GM13977 (cell line): ENCODE measurements at places on chromosomes 16 and 17.

GRCh38 chr17:44211281-44212265 is 7.9 kb downstream of the UBTF start:
- no peak for DNase-seq

GRCh38 chr16:11051879-11052808 is 107.8 kb downstream of the CLEC16A start:
- DNase-seq: peak; percentile 70

- no peak for DNase-seq
These were observed 64.7 kb downstream of the SOX9 start for GRCh38 chr17:72185564-72185963.

DNA sequence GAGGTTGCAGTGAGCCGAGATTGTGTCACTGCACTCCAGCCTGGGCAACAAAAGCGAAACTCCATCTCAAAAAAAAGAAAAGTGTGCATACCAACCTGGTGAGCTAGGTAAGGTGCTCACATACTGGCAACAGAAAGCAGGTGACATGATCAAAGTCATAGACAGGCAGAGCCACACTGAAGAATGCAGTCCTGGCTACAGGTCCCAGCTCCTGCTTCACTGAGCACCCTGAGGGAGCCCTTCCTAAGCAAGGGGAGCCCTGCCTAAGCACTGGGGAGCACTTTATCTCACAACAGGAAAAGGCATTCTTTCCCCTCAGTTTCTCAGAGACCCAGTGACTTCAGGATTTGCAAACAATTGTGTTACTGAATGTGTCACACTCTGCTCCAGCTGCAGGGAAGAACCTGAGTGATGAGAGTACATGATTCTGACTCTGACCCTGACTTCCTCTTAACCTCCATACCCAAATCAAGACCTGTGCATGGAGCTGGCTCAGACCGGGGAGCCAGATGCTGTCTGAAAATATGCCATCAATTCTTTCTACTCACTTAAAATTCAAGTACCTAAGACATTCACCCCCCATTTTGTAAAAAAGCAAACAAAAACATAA is 40.5 kb downstream of the ANKRD11 start:
- no peak for DNase-seq

GRCh38 chr16:75203096-75203495 is 3.9 kb downstream of the CTRB2 start:
- no peak for DNase-seq

GRCh38 chr17:80214878-80215210 is 5.3 kb downstream of the SGSH start:
- no peak for DNase-seq

- DNase-seq: no peak
These were observed 48.2 kb upstream of the FOXJ1 start for GRCh38 chr17:76189247-76189646.

GRCh38 chr16:3830625-3831254 is 49.8 kb downstream of the CREBBP start:
- no peak for DNase-seq

GRCh38 chr17:15247891-15248529 is 17.1 kb downstream of the PMP22 start:
- DNase-seq: no peak

DNA sequence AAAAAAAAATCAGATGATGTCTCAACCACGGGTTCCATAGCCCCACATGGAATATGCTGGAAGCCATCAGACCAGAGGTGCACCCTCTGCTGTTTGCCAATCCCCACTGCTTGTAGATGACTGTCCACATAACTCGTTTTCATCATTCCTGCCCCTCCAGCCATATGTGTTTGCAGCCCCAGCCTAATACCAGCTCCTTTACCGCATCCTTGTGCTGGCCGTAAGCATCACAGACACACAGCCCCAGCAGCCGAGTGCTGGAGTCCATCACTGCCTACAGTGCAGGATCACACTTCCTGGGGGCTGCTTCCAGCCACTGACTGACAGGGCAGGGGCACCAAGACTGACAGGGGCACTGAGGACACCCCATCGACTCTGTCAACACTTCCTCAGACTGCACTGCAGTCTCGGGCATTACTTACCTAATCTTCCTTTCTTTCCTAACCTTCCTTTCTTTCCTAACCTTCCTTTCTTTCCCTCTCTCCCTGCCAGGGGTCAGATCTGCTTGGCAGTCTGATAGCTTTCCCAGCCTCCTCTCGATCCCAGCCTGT is 5.0 kb downstream of the RCVRN start:
- no peak for DNase-seq

- DNase-seq: no peak
These were observed 188.5 kb downstream of the MSI2 start for GRCh38 chr17:57444682-57445450.

DNA sequence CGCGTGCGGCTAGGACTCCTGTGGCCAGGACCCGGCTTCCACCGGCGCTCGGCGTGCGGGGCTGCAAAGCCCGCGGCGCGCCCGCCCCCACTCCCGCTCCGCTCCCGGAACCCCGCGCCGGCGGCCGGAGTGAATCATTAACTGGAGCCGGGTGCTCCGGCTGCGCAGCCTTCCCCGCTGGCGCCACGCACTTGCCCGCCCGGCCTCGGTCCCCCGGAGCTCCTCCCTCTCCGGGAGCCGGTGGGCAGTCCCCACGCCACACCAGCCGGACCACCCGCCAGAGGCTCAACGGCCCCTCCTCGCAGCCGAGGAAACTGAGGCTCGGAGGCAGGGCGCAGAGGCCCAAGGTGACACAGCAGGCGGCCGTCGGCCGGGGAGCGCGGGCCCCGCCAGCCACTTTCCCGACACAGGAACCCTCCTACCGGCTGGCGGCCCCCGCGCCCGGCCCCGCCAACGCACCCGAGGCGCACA is 580 bp downstream of the BCAR1 start:
- peak; percentile 80 for DNase-seq

- DNase-seq: no peak
These were observed 41.1 kb downstream of the BAHCC1 start for GRCh38 chr17:81436294-81436849.

DNA sequence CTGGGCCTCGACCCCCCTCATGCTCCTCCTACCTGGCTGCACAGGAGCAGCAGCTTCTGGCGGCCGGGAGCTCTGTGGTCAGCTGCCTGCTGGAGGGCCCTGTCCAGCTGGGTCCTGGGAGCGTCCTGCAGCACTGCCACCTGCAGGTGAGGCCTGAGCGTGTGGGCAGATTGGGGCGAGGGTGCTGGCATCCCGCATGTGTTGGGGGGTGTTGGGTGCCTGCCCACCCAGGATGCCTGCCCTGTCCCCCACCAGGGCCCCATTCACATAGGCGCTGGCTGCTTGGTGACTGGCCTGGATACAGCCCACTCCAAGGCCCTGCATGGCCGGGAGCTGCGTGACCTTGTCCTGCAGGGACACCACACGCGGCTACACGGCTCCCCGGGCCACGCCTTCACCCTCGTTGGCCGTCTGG is 16.5 kb downstream of the FCSK start:
- no peak for DNase-seq

GRCh38 chr17:16428098-16428882 is 12.9 kb downstream of the TRPV2 start:
- no peak for DNase-seq

DNA sequence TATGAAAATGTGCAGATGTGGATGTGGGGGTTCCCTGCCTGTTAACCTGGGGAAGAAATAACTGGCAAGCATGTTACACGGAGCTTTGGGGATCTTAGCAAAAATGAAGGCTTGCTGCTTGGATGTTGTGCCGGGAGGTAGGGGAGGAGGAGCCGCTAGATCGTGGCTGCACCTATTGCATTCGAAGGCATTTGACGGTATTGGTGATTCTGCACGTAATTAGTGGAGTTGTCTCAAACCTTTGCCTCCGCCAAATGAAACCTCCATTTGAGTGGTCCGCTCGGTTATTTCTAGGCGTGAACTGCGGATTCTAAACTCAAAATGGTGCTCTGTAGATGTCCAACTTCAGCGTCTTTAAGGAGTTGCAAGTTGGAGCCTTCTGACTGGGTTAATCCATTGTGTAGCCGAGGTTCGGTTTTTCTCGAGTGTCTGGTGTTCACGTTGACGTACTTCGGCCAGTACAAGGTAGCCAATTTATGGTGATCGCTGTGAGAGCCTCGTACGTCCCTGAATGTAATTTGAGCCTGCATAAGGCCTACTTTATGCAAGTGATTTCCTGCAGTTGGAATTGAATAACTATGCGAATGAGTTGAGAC is 1.5 kb downstream of the TNRC6C start:
- DNase-seq: peak; percentile 28

DNA sequence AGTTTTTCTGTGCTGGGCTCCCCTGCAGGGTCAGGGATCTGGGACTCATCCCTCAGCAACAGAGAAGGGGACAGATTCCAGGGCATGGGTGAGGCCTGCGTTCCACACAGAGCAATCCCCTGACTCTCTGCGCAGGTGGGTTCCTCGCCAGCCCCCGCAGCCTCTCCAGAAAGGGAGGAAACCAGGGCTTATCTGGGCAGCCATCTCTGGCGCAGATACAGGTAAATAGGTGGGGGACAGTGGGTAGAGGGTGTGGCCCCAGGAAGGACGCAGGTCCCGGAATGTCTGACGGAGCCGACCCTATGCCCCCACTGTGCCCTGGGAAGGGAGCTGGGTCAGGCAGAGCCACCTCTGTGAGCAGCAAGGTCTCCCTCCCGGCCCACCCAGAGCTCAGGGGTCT is 23.2 kb downstream of the PIEZO1 start:
- no peak for DNase-seq

GRCh38 chr17:17975436-17975835 is 2.8 kb downstream of the DRC3 start:
- no peak for DNase-seq

- no peak for DNase-seq
These were observed 21.5 kb upstream of the CA4 start for GRCh38 chr17:60128171-60128859.
